ENCODE measurements at places on chromosomes 3 and 15.

GRCh38 chr3:195182470-195182795 lies 88.5 kb downstream of the XXYLT1 start:
- DNase-seq, result no peak

- DNase-seq, result no peak
Observed at GRCh38 chr3:123476967-123477750, 28.3 kb upstream of the ADCY5 start.

GRCh38 chr3:69306239-69307185 lies 79.4 kb downstream of the FRMD4B start:
- DNase-seq, result peak; percentile 66

DNA sequence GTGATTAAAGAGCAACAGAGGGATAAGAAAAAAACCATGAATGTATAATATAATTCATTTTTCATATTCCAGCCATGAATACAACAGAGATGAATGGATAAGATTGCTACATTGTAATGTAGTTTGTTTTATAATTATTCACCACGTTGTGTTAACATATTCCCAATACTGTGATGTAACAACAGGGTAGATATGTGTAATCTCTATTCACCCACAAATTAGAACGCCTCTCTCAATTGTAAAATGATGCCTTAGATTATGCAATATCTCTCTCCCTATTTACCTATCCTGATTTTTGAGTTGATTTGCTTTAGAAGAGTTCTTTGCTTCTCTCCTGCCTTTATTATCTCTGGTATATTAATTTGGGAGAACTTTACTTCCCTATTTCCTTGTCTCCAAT lies 193.6 kb downstream of the AGBL1 start:
- no peak for DNase-seq

DNA sequence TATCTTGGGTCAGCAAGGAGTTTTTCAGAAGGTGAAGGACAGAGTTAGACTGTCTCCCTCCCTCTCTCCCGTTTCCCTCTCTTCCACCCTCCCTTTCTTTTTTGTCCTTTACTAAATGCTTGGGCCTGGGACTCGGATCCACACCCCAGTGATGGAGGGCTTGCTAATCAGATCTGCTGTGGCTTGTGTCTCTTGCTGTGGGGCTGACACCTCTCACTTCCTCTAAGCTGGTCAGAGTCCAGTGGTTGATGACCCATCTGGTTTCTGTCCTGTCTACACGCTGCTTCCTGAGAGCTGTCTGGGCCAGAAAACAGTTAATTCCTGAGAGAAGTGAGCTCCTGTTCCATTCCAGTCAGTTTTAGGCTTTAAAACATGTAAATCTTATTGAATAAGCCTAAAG lies 849 bp downstream of the TRAK1 start:
- no peak for DNase-seq

GRCh38 chr15:74857082-74857655 lies 14.2 kb upstream of the ULK3 start:
- DNase-seq, result peak; percentile 52

- no peak for DNase-seq
Observed at GRCh38 chr3:184982076-184982475, 170.1 kb downstream of the VPS8 start.

Measured in OCI-LY7 (cell line).